Head of caudate nucleus (tissue), 42 donors: ENCODE measurements at places on chromosomes 12 and 14.

- no peak for DNase-seq
Observed at GRCh38 chr12:75716291-75717025, 205.0 kb upstream of the KRR1 start.

GRCh38 chr14:54652188-54652587 is 85.3 kb downstream of the SAMD4A start:
- DNase-seq, result peak; percentile 65

DNA sequence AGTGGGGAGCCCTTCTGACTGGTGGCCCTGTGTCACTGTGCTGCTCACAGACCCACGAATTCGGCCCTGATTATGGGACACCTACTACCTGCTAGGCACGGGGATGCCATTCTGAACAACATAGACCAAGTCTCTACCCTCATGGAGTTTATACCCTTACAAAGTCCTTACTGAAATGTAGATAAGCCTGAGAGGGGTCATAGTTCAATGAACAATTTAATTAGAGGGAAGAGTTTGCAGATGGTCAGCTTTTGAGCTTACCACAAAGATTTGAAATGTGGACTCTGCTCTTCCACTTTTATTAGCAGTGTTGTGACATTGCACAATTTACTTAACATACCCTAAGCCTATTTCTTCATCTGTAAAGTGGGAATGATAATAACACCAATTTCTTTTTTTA is 161.1 kb downstream of the MYRFL start:
- DNase-seq, result no peak

DNA sequence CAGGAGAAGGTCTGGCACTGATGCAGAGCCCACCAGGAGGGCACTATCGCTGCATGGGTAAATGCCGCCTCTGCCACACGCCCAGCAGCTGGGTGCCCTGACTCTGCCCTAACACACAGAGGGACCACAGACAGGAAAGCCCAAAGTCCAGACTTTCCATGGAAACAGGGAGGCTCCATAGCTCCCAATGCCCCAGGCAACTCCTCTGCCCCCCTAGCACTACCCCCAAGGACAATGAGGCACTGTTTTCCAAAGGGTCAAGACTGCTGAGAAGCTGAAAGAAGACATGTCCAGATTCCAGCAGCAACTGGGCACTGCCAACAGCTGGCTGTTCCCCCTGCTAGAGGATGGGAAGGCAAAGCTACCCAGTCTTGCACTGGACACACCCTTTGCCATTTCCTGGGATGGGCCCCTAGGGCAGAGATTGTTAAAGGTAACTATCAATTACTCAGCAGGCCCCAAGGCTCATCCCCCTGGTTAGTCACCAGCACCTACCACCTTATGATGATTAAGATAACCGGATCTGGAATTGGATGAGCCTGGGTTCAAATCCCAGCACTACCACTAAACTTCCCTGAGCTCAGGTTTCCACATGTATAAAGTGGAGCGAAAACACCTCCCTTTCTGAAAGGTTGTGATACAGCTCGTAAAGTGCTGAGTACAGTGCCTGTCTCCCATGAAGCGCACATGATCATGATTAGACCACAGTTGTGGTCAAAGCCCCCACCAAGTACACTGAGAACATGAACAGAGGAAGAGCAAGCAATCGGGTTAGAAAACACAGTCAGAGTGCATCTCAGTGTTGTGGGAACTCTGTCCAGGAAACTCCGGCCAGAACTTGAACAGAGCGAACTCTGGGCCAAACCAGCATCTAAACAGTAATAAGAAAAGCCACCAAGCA is 3.3 kb downstream of the PXN start:
- DNase-seq, result no peak
